ENCODE measurements at places on chromosomes 1 and 21.

DNA sequence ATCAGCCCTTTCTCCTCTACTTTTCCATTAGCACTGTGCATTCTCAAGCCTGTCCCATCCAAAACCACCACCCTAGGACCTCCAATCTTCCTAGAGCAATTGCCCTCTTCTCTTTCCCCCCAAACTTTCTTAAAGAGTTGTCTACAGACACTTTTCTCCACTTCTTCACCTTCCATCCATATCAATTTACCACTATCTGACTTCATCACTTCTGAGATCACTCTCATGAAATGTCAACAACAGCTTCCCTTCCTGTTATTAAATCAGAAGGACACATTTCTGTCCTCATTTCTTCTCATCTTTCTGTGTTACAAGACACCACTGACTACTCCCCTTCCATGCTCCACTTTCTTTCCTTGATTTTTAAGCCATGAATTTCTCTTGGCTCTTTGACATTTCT, 36.0 kb upstream of the CFAP298 start:
- no peak for DNase-seq

DNA sequence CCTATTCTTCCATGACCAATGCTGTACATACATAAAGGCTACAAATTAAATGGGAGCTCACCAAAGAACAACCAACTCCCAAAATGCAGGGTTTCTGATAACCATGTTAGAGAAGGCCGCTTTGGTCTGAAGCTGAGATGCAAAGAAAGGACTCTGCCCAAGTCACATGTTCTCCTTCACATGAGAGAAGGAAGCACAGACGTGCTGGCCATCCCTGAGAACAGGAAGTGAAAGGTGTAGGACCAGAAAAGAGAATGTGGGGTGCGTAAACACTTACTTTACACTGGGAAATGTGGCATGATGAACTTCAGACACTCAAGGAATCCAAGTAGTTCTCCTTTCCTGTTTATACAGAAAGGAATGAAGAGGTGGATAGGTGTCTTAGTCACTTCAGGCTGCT, 31.7 kb upstream of the TADA1 start:
- no peak for DNase-seq

GRCh38 chr1:4684136-4684535, 29.7 kb downstream of the AJAP1 start:
- no peak for DNase-seq

GRCh38 chr1:35847935-35848565, 35.0 kb upstream of the AGO1 start:
- no peak for DNase-seq

- DNase-seq: no peak
Measured at GRCh38 chr1:189874715-189875435, 602.8 kb downstream of the BRINP3 start.
